Urinary bladder (tissue), 4 donors: ENCODE measurements at places on chromosomes 7 and 10. TPM values are rescaled to one million over a fixed set of nuclear protein-coding genes. Genes with fewer than 3 reads are reported as not detected.

COL26A1 gene
- 2.9 TPM for total RNA-seq

DNA sequence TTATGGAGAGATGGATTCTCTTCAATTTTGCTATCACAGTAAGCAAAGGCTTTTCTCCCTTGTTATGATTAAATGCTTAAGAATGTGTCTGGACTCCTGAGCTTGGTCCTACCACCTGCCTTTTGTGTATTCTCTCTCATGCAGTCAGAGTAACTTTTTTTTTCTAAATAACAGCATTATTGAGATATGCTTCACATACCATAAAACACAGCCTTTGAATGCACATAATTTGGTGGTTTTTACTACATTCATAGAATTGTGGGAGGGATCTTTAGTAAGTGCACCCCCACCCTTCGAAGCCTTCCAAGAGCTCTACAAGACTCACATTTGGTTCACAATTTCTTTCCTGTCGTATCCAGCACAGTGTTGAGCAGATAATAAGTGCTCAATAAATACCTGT lies 175.5 kb downstream of the ADAM12 start:
- no peak for DNase-seq

SUPV3L1 gene
- total RNA-seq = 25.9 TPM

- no peak for DNase-seq
These were observed 14.5 kb downstream of the BAZ1B start for GRCh38 chr7:73507556-73507955.

NPSR1 gene
- total RNA-seq = 0.58 TPM

DNA sequence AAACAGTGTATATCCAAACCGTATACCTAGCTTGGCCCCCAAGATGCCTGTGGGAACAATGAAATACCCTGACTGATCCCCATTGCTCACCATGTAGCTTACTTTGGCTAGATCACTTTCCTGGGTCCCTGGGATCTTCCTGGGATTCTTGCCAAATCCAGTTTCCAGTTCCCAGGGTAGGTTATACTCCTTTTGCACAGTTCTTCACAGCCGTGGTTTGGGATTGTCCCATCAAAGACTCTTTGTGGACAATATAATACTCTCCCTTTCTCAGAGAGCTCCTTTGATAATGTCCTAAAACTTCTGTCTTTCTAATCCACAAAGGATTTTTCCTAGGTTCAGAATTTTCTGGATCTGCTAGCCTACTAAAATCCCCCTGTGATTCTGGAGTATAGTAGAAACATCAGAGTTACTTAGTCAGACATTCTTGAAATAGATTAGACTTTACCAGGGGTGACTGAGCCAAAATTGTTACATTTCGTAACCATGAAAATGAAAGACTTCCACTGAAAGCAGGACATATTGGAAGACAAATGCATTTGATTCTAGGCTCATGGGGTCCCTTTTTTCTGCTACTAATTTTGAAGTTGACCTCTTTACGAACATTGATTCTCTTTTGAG lies 388.3 kb upstream of the ETV1 start:
- DNase-seq = no peak

NT5C2 gene
- 162 TPM for total RNA-seq

TBC1D12 gene
- 52.9 TPM for total RNA-seq

GRCh38 chr7:135672560-135673359 lies 10.4 kb downstream of the STMP1 start:
- peak; percentile 28 for DNase-seq

GRCh38 chr7:42283553-42283952 lies 46.5 kb upstream of the GLI3 start:
- DNase-seq = no peak

SLC13A4 gene
- total RNA-seq = not detected

SPDYE9 gene
- not detected for total RNA-seq

CCDC136 gene
- total RNA-seq = 18.4 TPM

TTYH3 gene
- 29.2 TPM for total RNA-seq

TUBB8 gene
- not detected for total RNA-seq

PTPRN2 gene
- total RNA-seq = 2.8 TPM

DNA sequence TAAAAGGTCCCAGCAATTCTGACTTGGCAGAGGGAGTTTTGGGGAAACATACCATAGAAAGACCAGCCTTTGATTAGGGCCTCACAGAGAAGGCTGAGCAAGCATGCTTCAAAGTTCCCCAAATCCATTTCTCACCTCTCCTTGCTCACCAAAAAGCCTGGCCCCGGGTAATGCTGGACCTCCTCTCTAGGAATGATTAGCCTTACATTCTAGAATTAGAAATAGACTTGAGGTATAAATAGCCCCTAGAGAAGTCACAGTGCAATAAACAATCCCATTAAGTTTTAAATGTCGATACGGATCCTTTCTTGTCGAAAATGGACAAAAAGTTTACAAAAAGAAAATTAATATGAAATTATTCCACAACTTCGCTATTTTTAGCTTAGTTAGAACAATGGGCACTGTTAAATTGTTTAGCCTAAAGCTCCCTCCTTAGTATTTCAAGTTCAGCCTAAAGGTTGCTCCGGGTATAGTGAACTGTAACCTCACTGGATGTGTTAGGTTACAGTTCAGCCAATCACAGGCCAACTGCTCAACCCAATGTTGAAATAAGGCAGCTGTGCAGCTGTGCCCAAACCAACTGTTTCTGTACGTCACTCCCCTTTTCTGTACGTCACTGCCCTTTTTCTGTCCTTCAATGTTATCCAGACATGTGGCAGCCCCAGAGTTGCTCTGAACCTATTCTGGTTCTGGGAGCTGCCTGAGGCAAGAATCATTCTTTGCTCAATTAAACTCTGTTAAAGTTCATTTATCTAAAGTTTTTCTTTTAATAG lies 7.9 kb upstream of the GSDME start:
- no peak for DNase-seq

ZC3HAV1L gene
- 37.4 TPM for total RNA-seq

NOS3 gene
- total RNA-seq = 6.0 TPM

DNA sequence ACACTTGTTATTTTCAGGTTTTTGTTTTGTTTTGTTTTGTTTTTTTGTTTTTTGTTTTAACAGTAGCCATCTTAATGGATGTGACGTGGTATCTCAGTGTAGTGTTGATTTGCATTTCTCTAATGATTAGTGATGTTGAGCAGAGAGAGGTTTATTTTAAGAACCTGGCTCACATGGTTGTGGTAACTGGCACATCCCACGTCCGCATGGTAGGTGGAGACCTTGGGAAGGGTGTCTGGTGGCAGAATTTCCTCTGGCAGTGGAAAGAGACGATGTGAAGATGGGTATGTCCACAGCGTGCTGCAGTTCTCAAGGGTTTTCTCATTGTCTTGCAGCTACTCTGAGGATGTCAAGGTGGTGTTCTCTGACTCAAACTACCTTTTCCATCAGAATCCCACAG lies 252.2 kb downstream of the GALNT17 start:
- no peak for DNase-seq

DNA sequence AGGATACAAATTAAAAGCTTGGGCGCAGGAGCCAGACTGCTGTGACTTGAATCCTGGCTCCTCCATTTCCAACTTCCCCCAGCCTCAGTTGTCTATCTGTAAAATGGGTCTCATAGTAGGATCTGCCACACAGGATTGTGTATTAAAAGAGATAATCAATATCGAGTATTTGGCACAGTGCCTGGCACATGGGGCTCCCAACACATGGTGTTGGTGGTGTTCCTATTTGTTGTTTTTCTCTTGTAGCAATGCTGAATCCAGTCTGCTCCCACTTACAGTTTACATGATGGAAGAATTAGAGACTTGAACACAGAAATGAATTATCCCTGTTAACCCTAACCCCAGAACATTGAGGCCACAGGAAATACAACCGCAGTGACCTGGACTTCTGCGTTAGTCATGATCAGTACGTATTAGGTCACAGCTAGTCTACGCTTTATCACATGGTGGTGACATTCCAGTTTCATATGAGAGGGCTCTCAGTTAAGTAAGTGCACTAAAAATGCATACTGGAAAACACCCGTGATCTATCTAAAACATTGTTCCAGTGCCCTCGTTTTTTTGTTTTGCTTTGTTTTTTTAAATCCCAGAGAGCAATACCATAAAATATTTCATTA lies 169.5 kb upstream of the KLF14 start:
- no peak for DNase-seq

- DNase-seq = no peak
These were observed 44.9 kb downstream of the DLG5 start for GRCh38 chr10:77881636-77882035.

GRCh38 chr10:127949831-127950230 lies 42.9 kb downstream of the PTPRE start:
- DNase-seq = no peak

DNA sequence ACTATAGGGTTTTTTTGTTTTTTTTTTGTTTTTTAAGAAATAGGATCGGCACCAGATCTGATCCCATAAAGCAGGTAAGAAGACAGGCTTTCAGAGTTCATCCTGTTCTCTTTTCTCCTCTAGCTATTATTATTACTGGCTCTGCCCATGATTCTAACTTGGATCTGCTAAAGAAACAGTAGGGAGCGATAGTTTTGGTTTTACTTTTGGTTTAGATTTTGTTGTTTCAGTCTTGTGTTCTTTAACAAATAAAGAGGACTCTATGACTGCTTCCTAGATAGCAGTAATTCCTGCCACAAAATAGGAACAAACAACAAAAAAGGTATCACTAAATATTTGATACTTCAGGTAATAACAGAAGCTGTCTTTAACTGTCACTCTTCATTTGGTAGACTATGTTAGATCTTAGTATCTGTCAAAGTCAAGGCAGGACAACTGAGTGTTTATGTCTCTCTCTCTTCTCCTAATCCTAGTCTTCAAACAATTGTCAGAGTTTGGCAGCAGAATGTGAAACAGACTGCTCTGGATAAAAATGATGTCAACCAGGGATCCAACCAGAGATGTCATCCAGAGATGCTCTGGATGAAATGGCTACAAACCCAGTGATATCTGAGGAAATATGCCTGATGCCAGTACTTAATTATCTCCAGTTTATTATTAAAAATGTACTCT lies 99.8 kb downstream of the KMT2C start:
- DNase-seq = no peak

GRCh38 chr10:30840395-30841050 lies 191.1 kb downstream of the ZNF438 start:
- peak; percentile 69 for DNase-seq

DNA sequence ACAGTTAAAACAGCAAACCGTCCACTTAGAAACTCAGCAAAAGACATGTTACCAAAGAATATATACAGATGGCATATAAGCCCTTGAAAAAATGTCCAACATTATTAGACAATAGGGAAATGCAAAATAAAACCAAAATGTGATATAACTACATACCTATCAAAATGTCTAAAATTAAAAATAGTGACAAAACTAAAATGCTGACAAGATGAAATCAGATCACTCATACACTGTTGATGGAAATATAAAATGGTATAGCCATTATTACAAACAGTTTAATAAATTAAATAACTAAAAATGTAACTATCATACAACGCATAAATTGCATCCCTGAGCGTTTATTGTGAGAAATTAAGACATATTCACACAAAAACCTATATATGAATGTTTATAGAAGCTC lies 939.7 kb upstream of the ZWINT start:
- no peak for DNase-seq

- DNase-seq = no peak
These were observed 131.2 kb downstream of the HDAC9 start for GRCh38 chr7:18626717-18627116.

DNA sequence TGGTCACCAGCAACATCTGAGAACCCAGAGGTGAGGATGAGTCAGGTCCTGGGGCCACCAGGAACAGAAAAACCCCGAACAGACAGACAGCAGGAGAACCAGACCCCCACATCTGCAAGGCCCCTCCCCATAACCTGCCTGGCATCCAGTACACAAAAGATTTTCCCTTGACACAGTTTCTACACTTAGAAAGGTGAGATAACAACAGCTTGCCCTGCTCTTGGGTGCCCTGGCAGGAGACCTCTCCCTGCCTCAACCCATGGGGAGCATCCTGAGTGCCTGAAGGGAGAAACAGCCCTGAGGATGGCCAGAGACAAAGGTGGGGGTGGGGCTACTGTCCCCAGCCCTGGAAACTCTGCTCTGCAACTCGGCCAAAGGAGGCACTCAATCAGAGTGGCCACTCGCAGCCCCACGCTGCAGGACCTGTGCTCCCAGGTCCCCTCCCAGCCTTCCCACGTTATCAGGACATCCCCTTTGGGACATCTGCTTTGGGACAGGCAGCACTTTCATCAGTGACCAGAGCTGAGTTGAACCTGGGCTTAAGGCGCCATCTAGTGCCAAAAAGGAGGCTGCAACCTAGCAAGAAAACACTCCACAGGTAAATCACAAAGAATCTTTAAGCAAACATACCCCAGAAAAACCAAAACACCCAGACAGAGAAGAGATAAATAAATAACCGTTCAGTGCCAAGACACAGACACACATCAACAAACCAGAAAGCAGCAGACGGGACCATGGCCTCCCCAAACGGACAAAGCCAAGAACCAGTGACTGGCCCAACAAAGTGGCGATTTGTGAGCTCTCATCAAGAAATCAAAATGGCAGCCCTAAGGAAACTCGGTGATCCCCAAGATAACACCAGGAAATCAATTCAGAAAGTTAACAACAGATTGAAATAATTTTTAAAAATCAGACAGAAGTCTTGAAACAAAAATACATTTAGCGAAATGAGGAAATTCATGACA lies 233.7 kb downstream of the PTPRN2 start:
- no peak for DNase-seq

CPEB3 gene
- total RNA-seq = 7.4 TPM

CTAGE4 gene
- total RNA-seq = 7.8 TPM

- no peak for DNase-seq
These were observed 23.7 kb downstream of the USP6NL start for GRCh38 chr10:11587722-11588259.

DNA sequence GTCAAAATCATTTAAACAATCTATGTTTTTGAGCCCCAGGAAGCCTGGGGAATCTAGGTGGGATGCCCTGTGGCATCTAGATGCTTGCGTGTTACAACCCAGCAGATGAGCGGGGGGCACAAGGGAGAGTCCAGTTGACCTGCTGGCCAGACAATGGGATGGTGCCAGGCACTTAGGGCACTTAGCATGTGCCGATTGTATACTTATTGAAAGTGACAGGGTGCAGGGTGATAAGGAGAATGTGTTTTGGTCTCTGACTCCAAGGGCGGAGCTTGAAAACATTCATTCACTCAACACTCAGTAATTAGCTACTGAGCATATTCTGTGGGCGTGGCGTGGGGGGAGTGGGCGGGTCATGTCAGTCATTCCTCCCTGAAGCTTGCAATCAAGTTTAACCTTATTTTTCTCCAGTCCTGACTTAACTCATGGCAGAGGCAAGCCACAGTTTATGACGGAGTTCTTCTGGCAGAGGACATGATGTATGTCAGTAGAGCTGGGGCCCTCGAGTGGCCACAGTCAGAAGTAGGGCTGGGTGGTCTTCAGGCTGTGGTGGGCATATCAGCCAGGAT lies 115.1 kb downstream of the PRKCQ start:
- DNase-seq = no peak

- DNase-seq = no peak
These were observed 509.5 kb downstream of the CCSER2 start for GRCh38 chr10:84837877-84838276.
